ENCODE measurements at places on chromosomes 5 and 9.

- no peak for DNase-seq
Measured at GRCh38 chr5:53109056-53109442, 508 bp downstream of the MOCS2 start.

DNA sequence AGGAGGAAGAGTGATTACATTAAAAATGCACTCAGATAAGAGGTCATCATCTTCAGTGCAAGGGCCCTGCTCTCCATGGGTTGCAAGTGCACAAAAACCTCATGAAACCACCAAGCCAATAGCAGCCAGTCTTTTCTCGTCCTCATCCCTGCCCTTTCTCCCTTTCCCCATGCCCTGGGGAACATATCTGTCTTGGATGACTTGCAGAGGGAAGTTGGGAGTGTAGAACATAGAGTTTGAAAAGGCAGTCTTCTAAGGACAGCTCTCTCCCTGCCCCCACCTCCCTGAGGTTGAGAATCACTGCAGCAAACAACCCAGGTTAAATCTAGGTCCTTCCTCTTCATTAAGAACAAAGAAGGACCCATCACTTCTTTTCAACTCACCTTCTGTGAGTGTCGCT is 22.0 kb downstream of the DDX31 start:
- no peak for DNase-seq

GRCh38 chr5:172788771-172789686 is 18.0 kb upstream of the DUSP1 start:
- DNase-seq = no peak

DNA sequence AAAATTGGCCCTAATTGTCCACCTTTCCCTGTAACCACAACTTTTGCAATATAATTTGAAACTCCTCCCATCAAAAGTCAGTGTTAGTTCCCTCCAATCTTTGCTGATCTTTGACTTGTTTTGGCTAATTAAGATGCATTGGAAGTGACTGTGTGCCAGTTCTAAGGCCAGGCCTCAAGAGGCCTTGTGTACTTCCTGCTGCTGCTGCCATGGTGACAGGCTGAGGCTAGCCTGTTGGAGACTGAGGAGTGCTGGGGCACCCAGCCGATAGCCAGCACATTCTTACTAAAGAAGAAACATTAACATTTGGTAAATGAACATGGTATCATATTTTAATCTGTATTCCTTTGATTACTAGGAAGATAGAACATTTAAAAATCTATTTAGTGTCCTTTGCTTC is 86.5 kb downstream of the SREK1 start:
- no peak for DNase-seq

- no peak for DNase-seq
Measured at GRCh38 chr5:11148810-11149539, 387.9 kb upstream of the DAP start.

- no peak for DNase-seq
Measured at GRCh38 chr9:107819772-107820565, 330.4 kb upstream of the KLF4 start.

DNA sequence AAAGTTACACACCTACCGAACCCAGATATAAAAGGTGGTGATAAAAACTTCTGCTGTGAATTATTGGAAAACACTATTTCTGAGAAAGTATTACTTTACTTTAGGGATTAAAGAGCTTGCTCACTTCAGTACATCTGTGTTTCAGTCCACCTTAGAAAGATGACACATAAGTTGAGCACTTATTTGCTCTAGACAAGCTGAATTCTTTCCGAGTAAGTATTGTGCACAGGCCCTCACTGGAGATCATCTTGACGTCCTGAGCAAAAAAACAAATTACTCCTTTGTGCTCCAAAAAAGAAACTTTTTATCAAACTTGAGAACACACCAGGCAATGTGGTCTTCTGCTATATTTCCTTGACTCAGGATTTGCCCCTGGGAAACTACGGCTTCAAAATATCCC is 231.0 kb upstream of the GRAMD2B start:
- DNase-seq = no peak
